ENCODE measurements at places on chromosomes 1 and 21.

- no peak for DNase-seq
Measured at GRCh38 chr1:2091611-2092604, 41.7 kb downstream of the PRKCZ start.

- peak; percentile 78 for DNase-seq
Measured at GRCh38 chr1:184982002-184982954, 8.0 kb upstream of the NIBAN1 start.

GRCh38 chr1:95203908-95204437 is 30.0 kb upstream of the RWDD3 start:
- DNase-seq, result no peak

GRCh38 chr1:89757532-89757931 is 63.3 kb upstream of the LRRC8D start:
- DNase-seq, result peak; percentile 49

DNA sequence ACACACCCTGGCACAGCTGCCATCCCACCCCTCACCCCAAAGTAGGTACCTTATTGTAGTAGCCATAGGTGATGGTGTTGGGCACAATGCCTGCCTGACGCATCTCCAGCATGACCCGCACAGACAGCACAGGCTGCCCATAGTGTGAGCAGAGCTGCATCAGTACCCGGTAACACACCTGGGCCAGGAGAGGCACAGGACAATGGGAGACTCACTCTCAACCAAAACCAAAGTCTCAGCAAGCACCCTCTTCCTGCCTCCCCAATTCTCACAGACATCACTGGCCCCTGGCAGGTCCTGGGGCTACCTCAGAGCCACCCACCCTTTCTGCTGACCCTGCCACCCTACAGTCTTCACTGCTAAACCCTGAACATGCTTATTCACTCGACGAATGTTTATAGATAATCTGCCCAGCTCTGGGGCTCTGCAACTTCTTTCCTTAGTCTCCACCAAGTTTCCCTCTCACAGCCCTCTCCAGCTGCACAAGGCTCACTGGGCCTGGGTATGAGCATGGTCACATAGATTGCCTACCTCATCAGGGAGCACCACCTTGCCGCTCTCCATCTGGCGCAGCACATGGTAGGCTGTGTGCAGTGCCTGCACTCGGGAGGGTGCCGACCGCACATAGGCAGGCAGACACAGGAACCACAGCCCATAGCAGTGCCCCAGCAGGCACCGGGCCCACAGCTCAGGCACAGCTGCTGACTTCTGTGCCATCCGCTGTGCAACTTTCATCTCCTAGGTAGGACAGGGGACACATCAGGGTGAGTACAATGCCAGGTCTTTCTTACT is 10.3 kb downstream of the DENND4B start:
- DNase-seq, result no peak

GRCh38 chr1:100298512-100298911 is 32.5 kb downstream of the RTCA start:
- no peak for DNase-seq

DNA sequence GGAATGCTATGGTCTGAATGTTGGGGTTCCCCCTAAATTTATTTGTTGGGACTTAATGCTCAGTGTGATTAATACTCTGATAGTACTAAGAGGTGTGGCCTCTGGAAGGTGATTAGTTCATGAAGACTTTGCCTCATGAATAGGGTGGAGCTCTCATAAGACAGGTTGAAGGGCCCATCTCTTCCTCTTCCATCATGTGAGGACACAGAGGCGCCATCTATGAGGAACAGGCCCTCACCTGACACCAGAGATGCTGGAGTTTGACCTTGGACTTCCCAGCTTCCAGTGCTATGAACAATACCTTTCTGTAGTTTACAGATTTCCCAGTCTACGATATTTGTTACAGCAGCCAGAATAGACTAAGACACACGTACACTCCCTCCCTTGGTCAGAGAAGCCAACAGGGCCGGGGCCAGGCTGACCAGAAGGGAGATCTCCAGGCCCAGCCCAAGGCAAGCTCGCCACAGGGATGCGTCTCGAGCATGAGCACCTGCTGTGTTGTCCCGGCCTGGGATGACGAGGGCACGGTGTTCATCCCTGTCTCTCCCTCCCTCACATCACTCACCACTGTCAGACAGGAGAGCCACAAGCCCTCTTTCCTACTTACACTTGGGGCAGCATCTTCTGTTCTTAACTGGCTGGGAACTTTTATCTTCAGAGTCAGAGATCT is 4.7 kb upstream of the ABCG1 start:
- no peak for DNase-seq

GRCh38 chr1:203043830-203044545 is 17.7 kb downstream of the PPFIA4 start:
- no peak for DNase-seq

GRCh38 chr1:221328371-221328770 is 413.5 kb downstream of the DUSP10 start:
- no peak for DNase-seq

- no peak for DNase-seq
Measured at GRCh38 chr21:37555672-37556261, 189.2 kb downstream of the DYRK1A start.

GRCh38 chr1:169928438-169929209 is 34.9 kb upstream of the SCYL3 start:
- peak; percentile 57 for DNase-seq

DNA sequence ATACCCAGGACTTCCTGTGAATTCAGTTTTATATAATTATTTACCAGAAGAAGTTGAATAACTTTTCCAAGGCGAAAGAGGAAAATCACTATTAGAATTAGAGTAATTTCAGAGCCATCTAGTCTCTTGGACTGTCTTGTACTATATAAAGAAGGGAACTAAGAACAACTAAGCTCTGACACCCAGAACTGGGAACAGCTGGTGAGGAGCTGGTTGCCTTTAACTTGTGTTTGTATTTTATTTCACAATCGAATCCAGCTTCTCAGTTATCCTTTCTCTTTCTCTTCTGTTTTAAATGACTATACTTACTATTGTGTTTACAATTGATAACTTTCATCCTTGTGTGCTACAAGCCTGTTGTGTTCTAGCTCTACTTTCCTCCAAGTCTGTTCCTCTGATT is 8.4 kb downstream of the SNX27 start:
- peak; percentile 74 for DNase-seq

DNA sequence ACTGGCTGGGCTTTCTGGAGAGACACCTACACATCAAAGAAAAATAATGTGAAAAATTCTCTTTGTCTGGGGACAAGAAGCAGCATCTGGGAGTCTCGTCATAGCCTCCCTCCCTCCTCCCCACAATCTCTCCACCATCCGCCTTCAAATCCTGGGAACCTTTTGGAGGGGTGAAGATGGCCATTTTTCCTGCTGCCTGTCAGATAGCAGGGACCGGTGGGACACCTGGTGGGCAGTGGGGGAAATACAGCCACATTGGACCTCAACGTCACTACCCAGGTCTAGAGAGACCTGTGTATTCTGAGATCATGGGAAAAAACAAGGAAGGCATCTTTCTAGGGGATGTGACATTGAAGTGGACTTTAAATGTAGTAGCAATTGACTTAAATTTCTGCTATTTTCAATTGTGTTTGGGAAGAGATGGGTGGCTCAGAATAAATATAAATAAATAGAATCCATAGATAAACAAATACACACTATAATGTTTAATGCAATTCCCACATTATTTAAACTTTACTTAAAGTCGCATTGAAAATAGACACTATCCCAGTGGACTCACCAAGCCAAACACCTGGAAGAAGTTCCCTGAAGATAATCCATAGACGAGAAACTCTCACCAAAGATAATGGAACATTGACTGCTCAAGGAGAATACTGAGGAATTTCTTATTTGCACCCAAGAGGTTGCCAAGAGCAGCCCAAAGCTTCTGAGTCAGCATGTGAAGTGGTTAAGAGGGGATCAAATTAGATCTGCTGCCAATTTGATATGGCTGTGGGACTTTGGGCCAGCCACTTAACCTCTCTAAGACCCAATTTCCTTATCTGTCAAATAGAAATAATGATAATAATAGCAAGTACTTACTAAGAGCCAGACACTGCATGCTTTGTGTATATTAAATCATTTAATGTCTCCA is 147.6 kb upstream of the CAMK1G start:
- peak; percentile 80 for DNase-seq

DNA sequence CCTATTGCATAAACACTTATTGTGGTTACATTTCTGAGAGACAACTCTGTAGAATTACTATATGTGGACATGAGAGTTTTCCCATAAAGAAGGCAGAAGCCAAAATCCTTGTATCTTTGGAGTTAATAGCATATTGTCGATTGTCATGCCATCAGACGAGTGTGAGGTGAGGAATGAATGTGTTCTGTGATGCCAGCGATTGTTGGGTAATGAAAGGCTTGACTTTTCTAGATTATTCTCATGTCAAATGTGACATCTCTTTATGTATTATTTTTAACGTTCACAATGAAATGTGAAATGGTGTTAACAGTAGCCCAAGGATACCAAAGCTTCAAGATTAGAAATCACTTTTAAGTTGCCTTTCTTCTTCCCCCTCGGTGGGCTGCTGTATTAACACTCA is 84.9 kb downstream of the C1orf21 start:
- DNase-seq, result no peak

GRCh38 chr1:11980676-11980972 is 380 bp downstream of the MFN2 start:
- DNase-seq, result no peak

- DNase-seq, result no peak
Measured at GRCh38 chr1:2030076-2030871, 11.1 kb downstream of the GABRD start.

- DNase-seq, result peak; percentile 32
Measured at GRCh38 chr1:62467092-62467491, 30.2 kb downstream of the USP1 start.

GRCh38 chr21:41597811-41598231 is 89.9 kb upstream of the TMPRSS2 start:
- no peak for DNase-seq

DNA sequence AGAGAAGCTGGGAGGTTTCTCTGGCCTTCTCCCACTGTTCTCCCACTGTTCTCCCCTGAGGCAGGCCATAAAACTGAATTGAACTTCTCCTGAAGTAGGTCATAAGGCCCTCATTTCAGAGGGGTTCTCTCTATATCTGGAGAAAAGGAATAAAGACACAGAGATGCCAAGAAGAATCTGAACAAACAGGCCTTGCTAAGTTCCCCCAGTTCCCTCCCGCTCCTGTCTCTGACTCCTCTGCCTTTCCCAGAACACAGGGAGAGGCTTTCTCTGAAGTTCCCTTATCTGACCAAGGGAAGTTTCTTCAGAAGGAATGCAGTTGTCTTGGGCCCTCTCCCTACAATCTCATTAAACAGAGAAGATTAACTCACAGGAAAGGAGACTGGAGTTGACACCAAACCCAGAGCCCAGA is 83.4 kb downstream of the SLC16A1 start:
- peak; percentile 52 for DNase-seq

DNA sequence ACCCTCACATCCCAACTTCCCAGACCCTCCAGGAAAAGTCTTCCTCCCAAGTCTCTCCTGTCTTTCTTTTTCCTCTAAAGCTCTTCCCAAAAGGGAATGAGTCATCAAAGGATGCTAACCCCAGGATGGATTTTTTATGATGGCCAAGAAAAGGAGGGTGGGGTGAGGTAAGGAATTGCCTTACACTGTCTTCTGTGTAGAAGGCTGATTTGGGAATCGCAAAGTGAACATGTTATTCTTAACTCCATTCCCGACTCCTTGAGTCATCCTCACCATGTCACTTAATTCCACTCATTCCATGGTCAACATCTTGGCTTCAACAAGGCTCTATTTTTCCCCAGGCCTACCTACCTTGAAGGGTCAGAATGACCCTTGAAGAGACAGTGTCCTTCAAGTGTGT is 44.0 kb downstream of the TBX15 start:
- no peak for DNase-seq

DNA sequence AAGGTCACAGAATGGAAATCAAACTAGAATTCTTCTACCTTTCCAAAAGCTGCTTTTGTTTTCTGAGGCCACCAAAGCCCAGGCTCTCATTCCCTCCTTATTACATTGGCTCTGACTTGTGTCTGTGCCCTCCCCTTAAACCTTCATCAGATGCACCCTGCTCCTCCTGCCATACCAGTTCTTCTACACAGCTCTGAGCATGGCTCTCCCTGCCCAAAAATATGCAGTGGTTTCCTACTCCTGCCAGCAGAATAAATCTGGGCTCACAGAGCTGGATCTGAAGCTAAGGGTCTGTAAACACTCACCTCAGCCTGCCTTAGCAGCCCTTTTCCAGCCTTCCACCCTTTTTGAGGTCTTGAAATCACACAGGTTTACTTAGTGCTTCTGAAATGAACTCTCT is 55.0 kb downstream of the TTC3 start:
- DNase-seq, result no peak

- DNase-seq, result no peak
Measured at GRCh38 chr1:36537991-36538390, 55.3 kb upstream of the CSF3R start.

- DNase-seq, result no peak
Measured at GRCh38 chr1:210541680-210542358, 213.1 kb downstream of the HHAT start.

DNA sequence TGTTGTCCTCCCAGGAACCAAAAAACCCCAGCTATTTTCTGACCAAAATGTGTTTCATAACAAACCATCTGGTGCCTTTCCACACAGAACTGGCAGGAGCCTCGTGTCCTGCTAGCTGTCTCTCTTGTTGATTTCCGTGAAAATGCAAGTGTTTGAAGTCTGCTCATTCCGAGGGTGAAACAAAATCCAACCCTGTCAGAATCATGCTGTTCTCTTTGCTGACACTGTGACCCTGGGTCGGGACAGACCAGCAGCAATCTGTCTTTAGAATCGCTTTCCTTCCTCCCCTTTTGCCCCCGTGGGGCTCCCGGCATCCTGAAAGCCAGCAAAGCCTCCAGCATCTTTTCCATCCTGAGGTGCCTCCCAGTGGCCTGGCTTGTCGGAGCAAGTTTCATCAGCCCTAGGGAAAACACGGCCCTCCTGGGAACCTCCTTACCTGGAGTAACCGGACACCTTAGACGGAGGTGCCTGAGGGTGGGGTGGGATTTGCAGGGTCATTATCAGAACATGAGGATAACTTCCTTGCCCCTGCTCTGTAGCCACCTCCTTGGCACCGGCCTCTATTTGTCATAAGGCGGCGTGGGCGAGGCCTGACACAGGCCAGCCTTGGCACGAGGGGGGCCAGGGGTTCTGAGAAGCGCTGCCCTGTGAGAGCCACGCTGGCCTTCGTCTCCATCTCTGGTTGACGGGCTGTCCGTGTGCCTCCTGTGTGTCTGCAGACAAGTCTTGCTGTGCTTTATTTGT is 24.9 kb downstream of the LDLRAP1 start:
- DNase-seq, result peak; percentile 75

DNA sequence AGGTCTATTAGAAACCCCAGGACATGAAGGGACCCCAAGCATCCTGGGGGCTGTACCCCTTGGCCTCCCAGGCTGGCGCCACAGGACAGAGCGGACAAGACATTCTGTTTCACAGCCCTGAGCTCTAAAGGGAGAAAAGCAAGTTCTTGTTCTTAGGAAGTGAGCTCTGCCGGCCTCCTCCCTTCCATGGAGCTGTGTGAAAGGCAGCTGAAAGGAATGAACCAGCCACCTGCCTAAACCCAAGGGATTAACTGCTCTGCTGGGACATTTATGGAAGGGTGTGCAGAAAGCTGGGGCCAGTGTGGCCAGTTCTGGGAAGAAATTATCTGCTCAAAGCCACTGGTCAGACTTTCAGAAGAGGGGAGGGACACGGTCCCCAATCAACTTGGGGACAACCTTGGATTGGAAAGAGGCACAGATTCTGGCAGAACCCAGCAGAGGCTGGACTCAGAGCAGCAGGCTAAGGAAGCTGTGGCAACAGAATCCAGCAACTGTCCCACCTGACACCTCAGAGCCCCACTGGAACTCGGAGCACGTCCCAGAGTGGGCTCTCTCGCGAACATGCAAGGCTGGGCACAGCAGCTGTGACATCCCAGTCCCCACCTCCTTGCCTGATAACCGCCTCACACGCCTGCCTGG is 2.1 kb downstream of the KLHL21 start:
- peak; percentile 52 for DNase-seq

GRCh38 chr1:5814046-5814619 is 178.1 kb downstream of the NPHP4 start:
- no peak for DNase-seq

Data from iris pigment epithelial cell (primary cell).